ENCODE measurements at places on chromosomes 11 and 22. TPM values are rescaled to one million over a fixed set of nuclear protein-coding genes. Genes with fewer than 3 reads are reported as not detected.

GRCh38 chr22:25062386-25063085 lies 110.0 kb downstream of the KIAA1671 start:
- peak; percentile 89 for DNase-seq

DNA sequence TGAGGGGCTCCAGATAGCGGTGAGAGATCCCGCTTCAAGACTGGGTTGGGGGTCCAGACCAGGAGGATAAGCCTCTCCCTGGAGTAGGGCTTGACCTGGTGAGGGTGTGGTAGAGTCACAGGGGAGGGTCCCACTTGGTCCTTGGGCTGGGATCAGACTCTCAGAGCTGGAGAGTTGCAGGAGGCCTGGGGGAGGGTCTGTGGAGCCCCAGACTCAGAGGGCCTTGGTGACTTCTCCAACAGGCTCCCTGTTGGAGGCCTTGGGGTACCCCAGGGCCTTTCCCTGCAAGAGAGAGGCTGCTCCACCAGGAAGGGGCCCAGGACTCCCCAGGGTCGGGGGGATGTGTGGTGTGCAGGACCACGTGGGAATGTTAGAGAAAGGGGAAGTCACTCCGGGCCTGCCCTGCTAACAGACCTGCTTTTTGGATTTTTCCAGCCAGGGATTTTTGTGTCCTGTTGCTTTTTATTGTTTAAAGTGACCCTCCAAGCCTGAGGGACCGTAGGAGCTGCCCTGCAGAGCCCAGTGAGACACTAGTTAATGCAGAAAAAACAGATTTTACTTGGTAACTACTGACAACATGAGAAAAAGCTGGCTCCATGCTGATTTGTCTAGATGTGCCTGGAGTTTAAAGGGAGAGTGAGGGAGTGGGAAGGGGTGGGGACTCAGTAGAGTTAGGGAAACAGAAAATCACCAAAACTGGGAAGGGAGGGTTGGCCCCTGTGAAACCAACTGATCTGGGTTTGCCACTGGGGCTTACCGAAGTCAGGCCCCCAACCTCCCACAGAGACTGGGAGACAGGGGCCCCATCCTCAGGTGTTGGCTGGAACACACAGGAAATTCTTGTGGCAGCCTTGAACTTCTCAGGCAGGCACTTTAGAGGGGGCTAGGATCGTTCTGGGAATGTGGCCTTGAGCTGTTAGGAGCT lies 801 bp upstream of the TXNRD2 start:
- DNase-seq = peak; percentile 71

DNA sequence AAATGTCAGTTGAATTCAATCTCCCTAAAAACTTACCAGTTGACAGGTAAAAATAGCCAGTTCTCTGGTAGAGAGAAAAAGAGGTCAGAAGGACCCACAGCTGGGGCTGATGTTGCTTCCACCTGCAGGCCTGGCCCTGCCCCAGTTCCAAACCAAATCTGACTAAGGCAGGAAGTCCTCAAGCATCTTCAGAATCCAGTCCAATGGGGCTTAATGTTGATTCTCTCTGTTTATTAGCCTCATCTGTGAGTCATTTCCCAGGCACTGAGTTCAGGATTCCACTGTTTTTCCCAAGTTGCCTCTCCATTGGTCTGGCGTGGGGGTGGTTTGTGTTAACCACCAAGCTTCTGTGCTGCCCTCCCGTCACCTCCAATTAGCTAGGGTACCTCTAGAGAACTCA lies 601.8 kb downstream of the INSC start:
- no peak for DNase-seq

DNA sequence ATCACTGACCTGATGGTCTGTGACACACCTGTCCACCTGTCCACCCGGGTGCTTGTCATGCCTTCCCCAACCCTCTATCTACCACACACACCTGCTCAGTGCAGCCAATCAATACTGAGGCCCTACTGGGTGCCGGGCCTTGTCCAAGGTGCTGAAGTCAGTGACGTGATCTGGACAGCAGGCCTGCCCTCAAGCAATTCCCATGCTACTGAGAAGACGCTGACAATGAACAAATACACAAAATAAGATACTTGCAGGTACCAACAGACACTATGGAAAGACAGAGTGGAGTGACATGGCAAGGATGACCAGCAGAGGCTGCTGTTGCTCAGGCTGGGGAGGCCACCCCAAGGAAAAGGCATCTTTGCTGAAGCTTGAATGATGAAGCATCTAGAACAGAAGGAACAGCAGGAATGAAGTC lies 21.2 kb downstream of the PLAAT3 start:
- peak; percentile 64 for DNase-seq

DNA sequence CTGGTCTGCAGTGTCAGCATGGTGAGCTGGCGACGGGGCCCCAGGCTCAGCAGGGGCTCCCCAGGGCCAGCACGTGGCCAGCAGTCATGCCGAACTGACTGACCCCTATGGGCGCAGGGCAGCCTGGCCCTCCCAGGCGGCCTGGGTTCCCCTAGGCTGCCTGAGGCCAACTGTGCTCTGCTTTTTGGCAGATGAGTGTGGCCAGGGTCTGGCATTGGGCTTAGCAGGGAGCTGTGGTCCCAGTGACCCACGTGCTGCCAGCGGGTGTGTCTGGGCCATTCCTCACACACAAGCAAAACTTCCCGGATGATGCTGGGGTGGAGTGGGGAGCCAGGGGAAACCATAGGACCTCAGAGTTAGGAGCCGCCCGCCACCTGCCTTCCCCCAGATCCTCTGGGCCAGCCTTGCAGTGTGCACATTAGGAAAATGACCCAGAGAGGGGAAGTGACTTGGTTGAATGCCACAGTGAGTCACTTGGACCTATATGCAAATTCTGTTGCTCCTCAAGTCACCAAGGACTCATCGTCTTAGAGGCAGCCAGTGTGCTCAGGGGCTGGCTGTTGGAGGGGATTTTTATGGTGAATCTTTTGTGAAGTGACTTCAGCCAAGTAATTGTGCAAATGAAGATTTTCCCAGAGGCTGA lies 6.5 kb downstream of the ADORA2A start:
- no peak for DNase-seq

GRCh38 chr11:5809905-5810795 lies 1.4 kb downstream of the OR52N2 start:
- DNase-seq = no peak

CNGA4 gene
- total RNA-seq = not detected

DNA sequence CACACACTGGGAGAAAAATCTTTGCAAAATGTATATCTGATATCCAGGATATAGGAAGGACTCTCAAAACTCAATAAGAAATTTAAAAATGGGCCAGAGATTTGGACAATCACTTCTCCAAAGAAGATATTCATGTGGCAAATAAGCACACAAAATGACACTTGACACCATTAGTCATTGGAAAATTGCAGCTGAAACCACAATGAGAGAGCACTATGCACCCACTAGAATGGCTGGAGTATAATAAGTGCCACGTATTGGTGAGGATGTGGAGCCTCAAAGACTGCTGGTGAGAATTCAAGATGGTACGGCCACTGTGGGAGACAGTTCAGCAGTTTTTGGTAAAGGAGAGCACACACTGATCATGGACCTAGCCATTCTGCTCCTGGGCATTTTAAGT lies 12.8 kb upstream of the OSBPL5 start:
- DNase-seq = no peak

- DNase-seq = no peak
These were observed 46.8 kb downstream of the PAMR1 start for GRCh38 chr11:35478471-35479091.

TMPRSS4 gene
- total RNA-seq = not detected

GRCh38 chr11:65502555-65503367 lies 3.9 kb downstream of the MALAT1 start:
- DNase-seq = peak; percentile 71

DNA sequence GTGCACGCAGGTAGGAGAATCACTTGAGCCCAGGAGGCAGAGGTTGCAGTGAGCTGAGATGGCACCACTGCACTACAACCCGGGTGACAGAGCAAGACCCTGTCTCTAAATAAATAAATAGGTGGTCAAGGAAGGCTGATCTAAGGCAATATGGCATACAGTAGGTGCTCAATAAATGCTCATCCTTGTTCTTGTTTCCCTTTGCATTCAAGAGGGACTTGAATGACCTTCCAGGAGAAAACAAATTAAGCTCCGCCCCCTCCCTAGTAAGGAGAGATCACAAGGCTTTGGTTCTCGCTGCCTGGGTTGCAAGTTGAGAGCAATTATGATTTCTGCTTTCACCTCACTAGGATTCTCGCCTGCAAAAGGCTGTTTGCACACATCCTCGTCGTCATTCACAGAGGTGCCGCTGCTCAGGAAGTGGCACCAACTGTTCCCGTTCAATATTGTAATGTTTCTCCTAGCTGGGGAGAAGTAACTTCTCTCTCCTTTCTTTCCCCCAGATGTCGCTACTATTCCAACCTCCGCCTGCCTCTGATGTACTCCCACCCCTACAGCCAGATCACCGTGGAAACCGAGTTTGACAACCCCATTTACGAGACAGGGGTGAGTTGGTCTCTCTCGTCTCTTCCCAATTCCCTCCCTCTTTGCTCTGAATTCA lies 51.8 kb upstream of the ASPHD2 start:
- peak; percentile 58 for DNase-seq

DNA sequence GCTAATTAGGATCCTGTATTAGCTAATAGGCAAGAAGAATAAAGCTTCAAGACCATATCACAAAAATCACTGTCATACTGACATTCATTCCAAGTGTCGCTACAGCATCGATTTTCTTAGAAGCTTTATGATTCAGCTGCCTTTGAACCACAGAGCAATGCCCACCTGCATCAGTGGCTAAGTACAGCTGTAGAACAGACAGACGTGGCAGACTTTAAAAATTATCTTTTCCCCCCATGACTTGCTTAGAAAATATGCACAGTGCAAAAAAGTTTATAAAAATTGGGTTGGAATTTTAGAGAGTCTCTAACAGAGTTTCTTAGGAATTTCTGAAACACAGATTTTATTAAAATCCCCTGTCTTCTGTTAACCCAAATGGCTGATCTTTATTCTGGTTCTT lies 120.8 kb downstream of the CADM1 start:
- no peak for DNase-seq

DNA sequence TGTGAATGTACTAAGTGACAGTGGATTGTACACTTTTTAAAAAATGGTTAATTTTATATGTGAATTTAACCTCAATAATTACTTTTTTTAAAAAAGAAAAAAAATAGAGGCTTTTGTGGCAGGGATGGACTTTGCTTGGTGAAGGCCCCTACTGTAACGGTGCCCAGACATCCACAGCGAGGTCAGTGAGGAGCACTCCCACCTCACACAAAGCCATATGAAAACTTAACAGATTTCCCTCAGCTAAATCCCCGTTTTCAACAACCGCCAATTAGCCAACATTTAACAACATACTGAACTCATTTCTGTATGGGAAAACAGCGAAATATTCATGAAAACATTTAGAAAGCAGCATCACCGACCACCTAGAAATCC lies 642 bp upstream of the C11orf58 start:
- DNase-seq = no peak

DNA sequence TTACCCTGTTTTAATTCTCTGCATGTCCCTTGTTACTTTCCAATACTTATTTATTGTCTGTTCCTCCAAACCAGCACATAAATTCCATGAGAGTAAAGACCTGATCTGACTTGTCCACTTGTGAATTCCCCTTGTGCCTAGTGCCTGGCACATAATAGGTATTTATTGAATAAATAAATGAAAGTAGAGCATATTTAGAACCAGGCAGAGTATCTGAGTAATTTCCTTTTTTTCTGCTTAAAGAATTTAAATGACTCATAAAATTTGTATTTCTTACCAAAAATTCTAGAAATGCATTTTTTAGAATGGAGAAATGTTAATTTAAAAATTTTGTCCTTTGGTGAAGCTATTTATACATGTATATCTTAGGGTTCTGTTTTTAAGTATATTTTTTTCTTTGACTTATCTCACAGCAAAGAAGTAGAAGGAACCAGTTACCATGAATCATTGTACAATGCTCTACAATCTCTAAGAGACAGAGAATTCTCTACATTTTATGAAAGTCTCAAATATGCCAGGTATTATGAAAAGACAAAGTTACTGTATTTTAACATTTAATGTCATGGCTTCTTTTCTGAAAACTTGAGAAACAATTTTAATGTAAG lies 96.8 kb downstream of the ATM start:
- no peak for DNase-seq

DNA sequence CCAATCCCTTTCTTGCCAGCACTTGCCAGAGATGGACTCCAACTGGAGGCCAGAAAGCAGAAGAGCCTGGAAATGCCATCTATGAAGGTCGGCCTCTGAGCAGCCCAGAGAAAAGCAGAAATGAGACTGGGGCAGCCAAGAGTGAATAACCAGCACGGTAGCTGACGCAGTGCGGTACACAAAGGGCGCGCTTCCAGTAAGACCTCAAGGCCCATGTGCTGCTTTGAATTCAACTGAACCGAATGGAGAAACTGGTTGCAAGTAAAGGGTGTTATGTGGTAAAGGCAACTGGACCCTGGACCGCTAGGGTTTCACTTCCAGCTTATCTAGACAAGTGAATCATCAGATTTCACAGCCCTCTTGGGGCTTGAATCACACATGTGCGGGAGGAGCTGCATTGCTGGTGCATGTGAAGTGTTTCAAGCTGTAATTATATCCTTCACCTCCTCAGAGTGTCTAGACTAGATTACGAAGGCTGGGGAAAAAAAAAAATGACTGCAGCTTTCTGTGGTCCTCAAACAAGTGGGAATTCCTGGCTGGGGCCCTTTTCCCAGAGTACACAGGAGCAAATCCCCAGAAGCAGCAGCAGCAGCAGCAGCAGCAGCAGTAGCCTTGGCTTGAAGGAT lies 128.9 kb downstream of the CCDC34 start:
- no peak for DNase-seq

SAA4 gene
- not detected for total RNA-seq

GRCh38 chr11:44466531-44467205 lies 98.8 kb upstream of the CD82 start:
- DNase-seq = no peak

SORL1 gene
- 28.4 TPM for total RNA-seq

- no peak for DNase-seq
These were observed 71.1 kb downstream of the LARGE2 start for GRCh38 chr11:45993531-45994001.

GRCh38 chr11:48270621-48271020 lies 7.0 kb downstream of the OR4X1 start:
- no peak for DNase-seq

GRCh38 chr22:49437956-49438355 lies 389.7 kb downstream of the BRD1 start:
- DNase-seq = no peak

DNA sequence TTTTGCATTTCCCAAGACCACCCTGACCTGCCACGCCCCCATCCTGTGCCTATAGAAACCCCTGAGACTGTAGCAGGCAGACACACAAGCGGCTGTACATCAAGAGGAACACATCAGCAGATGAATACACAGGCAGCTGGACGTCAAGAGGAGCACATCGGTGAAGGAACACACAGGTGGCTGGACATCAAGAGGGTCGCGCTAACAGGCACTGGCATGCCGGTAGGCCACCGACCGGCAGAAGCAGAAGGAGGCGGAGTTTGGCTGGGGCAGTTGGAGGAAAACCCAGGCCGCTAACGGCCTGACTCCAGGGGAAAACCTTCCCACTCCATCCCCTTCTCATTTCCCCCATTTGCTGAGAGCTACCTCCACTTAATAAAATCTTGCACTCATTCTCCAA lies 5.4 kb upstream of the IPO7 start:
- no peak for DNase-seq

- DNase-seq = no peak
These were observed 1.9 kb downstream of the BTG4 start for GRCh38 chr11:111510311-111510710.

OR4C3 gene
- not detected for total RNA-seq

All from activated CD4-positive, alpha-beta T cell treated with anti-CD3 and anti-CD28 coated beads, Interleukin-2, amount 10 ng/mL, durations not matched to agents 24 days and 14 days (primary cell).